ENCODE measurements at places on chromosomes 16 and 17.

DNA sequence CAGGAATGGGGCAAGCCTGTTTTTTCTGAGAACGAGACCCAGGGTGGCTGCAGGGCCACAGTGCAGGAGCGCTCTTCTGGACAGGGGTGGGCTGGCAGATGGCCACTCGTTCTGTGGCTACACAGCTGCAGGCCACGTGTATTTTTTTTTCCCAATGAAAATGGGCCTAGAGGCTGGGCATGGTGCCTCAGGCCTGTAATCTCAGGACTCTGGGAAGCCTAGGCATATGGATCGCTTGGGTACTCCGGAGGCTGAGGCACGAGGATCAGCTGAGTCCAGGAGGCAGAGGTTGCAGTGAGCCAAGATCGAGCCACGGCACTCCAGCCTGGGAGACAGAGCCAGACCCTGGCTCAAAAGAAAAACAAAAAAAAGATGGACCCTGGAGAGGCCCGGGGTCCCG is 6.8 kb downstream of the UNKL start:
- no peak for DNase-seq

GRCh38 chr17:50258647-50259476 is 15.4 kb upstream of the TMEM92 start:
- no peak for DNase-seq

- DNase-seq, result no peak
These were observed 81.0 kb downstream of the TMEM100 start for GRCh38 chr17:55641676-55642081.

DNA sequence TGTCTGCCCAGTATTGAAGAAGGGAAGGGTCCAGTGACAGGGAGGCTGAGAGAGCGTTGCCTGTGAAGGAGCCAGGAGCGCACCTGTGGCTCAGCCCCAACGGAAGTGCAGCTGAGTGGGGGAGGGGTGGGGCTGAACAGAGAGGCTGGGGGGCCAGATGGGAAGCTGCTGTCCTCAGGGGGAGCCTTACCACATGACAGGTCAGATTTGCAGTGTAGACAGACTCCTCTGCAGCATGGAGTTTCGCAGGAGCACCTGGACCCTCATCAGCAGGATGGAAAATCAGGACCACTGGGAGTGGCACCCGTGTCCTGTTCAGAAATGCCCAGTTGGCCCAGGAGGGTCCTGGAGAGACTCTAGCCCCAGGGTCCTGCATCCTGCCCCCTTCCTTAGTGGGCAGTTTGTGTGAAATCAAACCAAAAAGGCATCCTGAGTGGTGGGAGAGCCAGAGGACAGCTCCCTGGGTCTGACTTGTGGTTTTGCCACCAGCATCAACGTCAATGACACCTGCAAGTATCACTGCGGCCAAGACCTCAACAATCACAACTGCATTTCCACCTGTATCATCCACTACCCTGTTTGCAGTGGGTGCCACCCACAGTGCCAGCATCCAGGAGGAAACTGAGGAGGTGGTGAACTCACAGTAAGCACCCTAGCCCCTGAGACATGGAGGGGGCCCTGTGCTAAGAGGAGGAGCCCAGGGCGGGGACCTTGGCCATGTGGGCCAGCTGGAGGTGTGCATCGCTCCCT is 7.8 kb downstream of the CD300A start:
- no peak for DNase-seq

DNA sequence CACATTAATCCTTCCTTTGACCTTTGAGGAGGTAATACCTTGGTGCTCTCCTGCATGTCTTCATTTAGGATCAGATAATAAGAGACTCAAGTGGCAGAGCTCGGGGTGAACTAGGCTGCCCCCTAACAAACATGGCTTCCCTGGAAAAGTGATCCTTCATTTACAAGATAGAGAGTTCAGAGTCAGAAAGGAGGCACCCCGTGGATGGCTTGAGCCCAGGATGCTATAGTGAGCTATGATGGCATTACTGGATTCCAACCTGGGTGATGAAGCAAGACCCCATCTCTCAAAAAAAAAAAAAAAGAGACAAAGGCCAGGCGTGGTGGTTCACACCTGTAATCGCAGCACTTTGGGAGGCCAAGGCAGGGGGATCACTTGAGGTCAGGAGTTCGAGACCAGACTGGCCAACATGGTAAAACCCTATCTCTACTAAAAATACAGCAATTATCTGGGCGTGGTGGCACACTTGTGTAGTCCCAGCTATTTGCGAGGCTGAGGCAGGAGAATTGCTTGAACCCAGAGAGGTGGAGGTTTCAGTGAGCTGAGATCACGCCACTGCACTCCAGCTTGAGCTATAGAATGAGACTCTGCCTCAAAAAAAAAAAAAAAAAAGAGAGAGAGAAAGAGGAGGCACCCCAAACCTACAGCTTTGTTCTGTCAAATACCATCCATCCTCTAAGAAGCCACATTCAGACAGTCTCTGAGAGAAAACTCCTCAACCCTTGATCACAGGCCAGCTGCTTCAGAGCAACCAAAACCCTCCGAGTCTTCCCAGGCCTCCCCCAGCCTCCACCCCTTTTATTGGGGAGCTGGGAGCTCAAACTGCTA is 7.4 kb downstream of the FAM117A start:
- no peak for DNase-seq

DNA sequence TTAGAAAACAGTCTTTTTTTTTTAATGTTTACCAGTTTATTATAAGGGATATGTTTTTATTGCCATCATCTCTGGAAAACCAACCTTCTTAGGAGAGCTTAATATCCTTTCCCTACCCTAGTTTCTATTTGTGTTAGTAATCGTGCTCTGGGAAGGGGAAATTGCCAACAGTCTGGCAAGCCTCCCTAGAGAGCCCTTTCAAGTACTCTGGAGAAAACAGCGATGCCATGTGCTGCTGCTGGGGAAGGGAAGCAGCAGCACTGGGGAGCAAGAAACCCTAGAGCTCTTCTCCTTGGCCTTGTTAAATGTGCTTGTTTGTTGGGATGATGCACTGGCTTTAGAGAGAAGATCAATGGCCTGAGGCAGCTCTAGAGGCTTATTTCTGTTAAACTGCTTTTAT is 10.3 kb downstream of the RETREG3 start:
- no peak for DNase-seq

- DNase-seq, result no peak
These were observed 33.9 kb downstream of the ANKFY1 start for GRCh38 chr17:4229627-4230541.

DNA sequence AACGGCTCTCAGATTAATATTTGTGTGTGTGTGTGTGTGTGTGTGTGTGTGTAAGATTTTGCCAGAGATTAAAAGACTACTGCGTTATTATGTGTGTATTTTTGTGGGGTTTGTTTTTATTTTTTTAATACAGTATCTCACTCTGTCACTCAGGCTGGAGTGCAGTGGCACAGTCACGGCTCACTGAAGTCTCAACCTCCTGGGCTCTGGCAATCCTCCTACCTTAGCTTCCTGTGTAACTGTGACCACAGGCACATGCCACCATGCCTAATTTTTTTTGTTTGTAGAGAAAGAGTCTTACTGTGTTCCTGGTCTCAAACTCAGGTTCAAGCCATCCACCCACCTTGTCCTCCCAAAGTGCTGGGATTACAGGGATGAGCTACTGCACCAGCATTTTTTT is 87.2 kb downstream of the CYB561 start:
- no peak for DNase-seq

- no peak for DNase-seq
These were observed 12.0 kb upstream of the BRIP1 start for GRCh38 chr17:61875285-61875684.

DNA sequence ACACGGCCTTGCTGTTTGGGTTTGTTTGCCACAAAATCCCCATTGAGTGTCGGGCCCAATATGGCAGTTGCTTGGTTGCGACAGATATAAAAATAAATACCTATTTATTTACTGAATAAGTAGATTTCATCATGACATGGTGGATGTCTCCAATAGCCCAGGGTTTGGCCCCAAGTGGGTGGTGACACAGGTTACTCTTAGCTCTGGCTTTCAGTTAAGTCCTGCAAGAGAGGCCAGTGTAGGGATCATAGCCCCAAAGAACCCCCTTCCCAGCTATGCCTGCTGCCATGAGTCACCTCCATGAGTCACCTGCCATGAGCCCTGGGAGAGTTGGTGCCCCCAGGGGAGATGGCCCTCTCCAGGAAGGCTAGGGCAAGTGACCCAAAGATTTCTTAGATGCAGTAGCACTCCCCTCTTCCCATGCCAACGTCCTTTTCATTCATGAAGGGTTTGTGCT is 78.7 kb upstream of the LGALS9 start:
- no peak for DNase-seq

DNA sequence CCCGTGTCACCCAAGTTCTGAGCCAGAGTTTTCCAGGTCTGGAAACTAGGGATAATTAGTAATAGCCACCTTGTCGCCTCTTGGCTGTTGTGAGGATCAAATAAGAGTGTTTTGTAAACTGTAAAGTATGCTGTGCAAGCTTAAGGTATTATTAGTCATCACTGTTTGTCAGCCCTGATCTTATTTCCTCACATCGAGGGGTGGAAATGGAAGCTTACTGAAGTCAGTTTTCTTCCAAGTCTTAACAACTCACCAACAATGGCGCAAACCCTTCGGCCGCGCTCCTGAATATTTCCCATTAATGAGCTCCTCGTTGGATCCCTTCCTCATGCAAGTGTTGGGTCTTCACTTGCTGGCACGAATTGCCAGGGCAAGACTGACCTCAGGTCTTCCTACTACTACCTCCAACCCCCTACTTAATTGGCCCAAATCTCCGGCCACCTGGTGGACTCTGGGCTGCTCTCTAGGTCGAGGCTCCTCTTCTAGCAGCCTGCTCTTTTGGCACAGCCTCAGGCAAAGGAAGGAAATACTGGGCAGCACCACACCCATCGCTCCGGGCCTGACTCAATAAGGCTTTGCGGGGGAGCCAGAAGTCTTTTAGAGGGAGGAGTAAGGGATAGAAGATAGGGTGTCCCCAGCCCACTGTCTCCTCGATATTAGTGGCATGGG is 885 bp upstream of the SLC35B1 start:
- DNase-seq, result no peak

DNA sequence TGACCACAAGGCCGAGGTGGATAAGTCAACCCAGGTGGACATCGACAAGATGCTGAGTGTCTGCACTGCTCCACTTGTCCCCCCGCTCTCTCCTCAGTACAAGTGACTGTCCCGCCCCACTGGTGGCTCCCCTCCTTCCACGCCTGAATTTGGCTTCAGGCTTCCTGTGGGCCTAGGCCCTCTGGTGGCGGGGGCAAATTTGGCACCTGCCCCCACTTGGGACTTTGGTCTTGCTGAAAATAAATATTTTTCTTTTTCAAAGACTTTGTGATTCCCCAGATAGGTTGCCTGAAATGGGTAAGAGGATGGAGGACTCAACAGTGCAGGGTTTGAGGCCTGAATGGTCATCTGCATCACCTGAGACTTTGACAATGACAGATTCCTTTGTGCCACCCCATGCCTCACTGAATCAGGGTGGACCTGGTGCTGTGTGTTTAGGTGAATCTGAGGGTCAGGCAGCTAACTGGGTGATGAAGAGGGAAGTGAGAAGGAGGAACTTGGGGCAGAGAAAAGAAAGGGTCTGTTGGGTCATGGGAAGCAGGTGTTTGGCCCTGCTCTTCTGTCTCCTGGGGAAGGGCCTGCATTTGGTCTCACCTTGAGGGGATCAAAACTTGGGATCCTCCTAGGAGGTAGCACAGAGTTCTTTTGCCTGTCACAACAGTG is 2.0 kb downstream of the C16orf86 start:
- no peak for DNase-seq

GRCh38 chr16:25014500-25015147 is 545 bp downstream of the ARHGAP17 start:
- DNase-seq, result no peak

GRCh38 chr16:50548125-50548908 is at the start of gene NKD1:
Gene NKD1, plus strand, starts transcription at chr16:50548396. Its CDS starts 158 bp downstream, at chr16:50548554.
- peak; percentile 62 for DNase-seq

DNA sequence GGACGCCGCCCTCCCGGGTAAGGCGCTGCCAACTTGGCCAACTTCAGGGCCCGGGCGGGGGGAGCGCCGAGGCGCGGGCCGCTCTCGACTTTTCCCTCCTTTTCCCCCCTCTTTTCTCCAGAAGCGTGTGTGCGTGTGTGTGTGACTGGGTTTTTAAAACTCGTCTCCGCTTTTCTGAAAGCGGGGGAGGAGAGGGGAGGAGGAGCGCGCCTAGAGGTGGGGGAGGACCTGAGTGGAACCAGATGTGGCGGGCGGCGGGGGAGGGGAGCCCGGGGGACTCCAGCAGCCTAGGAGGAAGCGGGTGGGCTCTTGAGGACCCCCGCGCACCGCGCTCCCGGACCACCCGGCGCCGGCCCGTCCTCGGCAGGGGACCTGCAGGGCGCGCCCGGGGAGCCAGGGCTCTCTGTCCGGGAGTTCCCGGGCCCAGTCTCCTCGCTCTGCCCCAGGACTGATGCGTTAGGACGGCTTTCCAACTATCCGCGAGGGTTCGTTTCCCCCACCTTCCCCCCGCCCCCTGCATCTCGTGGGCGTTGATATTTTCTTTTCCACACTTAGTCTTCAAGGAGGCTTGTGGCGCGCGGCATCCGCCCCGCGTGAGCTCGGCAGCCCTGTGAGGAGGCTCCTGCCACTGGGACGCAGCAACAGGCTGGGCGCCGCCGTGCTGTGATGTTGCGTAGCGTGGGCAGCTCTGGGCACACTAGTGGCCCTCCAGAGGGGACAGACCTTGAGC is 599 bp downstream of the MRC2 start:
- no peak for DNase-seq

- DNase-seq, result no peak
These were observed 5.9 kb downstream of the LITAFD start for GRCh38 chr16:8887952-8888560.
